ENCODE measurements at places on chromosomes 5 and 9.

DNA sequence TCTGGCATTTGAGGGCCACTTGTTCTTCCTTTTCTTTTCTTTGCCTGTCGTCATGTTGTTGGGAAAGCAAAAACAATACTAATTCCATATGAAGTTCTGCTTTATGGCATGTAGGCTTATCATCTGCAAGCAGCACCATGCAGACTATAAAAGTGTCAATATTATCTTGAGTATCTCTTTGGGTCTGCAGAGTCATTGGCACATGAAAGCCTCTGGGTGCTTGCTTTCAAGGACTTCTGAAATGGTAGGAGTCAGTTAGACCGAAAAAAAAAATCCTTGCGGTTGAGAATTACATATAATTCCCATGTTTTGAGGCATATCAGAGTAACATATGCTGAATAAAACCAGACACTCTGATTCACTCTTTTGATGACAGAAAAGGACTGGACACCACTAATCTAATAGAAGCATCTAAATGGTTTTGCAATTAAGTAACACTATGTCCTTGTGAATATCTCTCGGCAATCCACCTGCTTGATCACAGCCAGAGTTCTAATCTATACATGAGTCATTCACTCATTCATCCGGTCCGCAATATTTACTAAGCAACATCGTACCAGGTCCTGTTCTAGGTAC lies 44.4 kb downstream of the GNAQ start:
- DNase-seq, result no peak

DNA sequence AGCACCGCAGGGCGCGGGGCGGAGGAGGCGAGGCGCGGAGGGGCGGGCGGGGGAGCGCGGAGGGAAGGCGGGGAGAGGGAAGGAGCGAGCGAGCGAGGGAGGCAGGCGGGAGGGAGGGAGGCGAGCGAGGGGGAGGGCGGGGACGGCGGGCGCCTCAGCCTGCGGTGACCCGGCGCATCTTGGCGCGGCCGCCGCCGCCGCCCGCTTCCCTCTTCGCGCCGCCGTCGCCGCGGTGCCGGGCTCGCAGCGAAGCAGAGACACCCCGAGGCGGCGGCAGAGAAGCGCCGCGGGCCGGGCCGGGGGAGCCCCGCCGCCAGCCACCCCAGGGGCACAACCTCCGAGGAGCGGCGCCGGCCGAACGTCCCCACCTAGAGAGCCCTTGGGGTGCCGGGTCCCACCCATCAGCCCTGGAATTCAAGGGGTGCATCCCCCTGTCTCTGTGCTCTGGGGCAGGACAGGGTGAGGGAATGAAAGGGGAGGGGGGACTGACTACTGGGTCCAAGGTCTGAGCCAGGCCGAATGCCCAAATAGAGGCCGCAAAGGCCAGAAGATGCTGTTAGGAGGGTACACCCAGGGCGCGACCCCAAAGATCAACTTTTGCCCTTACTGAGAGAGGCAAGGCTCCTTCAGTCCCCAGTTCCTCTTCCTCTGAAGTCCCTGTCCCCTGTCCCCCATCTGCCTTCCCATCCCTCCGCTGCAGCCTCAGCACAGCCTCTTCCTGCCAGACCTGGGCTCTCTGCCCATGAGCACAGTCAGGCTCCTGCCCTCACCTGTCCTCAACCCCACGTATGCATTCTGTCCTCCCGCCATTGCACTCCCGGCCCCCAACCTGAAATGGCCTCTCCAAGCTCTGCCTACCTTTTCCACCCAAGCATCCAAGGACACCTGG lies at the start of gene ADAMTS2:
Gene ADAMTS2 (minus strand): TSS at position 29 of the 889 bp plus-strand sequence. CDS start 133 bp downstream, outside the sequence.
- peak; percentile 72 for DNase-seq

DNA sequence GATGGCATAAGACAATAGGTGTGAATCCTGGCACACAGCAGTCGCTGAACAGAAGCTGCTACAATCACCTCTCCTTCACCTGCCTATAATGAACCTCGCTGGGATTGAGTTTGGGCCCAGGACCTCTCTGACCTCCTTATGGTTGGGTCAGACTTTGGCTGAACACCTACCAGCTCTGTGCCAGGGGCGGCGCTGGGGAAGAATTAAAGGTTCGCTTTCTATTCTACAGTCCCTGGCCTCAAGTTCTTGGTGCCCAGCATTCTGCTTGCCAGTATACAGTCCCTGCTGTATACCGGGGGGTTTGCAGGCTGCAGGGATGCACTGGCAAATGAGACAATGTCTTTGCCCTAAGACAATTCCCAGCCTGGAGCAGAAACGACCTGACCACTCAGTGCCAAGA lies 895 bp upstream of the STRBP start:
- no peak for DNase-seq

- no peak for DNase-seq
These were observed 165.7 kb downstream of the KCTD16 start for GRCh38 chr5:144336191-144336961.

GRCh38 chr9:92276331-92277032 lies 17.0 kb downstream of the IARS1 start:
- no peak for DNase-seq

DNA sequence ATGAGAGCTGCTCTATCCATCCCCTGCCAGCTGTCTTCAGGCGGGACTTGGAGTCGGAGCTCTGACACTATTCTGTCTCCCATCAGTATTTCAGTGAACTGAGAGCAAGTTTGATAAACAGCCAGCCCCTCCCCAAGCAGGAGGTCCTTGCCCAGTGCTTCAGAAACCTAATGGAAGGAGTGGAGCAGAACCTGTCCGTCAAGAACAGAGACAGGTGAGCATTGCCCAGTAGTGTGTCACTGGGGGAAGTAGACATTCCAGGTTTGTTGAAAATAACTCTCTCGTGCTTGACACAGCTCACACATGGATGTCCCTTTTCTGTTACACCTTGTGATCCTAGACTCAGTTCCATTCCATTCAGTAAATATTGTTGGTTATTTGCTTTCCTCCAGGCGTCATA lies 13.2 kb upstream of the TLX3 start:
- DNase-seq, result no peak

GRCh38 chr5:174064171-174064570 lies 18.7 kb downstream of the NSG2 start:
- DNase-seq, result no peak

GRCh38 chr5:33273985-33274384 lies 166.8 kb upstream of the TARS1 start:
- DNase-seq, result no peak

- DNase-seq, result no peak
These were observed 21.9 kb downstream of the CSF2 start for GRCh38 chr5:132095424-132095972.

- no peak for DNase-seq
These were observed 64.4 kb upstream of the WWC1 start for GRCh38 chr5:168227001-168227400.

- no peak for DNase-seq
These were observed 36.4 kb downstream of the LARP1 start for GRCh38 chr5:154791535-154791934.

Measured in H1 (cell line).